ENCODE measurements at places on chromosomes 4 and X.

DNA sequence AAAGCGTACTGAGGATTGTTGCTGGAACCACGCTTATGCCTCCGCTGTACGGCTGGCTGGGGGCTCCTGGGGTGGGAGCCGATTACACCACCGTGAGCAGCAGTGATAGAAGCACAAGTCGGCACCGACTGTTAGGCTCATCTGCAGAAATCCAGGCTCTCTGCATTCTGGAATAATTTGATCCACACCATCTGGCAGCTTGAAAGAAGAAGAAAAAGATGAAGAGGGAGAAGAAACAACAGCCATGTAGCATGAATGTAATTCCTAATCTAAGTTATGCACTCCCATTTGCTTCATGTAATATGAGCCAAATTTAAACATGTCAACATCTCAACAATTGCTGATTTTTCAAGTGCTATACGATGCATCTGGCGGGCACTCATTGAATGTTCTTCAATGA is 84.6 kb upstream of the DHX15 start:
- DNase-seq, result no peak

DNA sequence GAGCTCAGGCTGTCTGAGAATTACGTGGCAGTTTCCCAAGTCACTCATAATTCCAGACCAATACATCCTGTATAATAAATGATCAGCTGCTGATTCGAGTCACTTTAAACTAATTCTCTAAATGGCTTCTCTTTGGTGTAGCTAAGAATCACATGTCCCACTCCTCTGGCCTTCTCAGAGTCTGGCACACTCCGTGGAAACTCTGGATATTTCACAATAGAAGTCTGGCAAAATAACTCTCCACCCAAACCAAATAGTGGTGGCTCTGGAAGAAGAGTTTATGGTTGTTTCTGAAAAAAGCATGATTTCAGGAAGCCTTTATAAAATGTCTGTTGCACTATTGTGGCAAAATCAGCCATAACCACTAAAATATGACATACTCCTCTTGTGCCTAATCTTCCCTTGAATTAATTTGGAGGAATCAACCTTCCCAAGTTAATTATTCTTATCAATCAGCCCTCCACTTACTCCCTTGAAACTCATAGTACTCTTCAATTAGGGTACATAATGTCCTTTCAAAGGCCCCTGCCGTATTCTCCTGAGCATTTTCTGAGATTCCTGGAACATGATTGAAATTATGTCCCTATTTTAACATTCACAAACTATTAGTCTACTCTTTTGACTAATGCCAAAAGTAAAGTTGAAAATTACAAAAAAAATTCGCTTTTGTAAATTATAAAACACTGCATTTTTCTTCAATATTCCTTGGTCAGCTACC is 991.6 kb downstream of the FAT4 start:
- DNase-seq, result no peak

GRCh38 chr4:112884406-112884805 is 165.0 kb upstream of the ANK2 start:
- DNase-seq, result no peak

DNA sequence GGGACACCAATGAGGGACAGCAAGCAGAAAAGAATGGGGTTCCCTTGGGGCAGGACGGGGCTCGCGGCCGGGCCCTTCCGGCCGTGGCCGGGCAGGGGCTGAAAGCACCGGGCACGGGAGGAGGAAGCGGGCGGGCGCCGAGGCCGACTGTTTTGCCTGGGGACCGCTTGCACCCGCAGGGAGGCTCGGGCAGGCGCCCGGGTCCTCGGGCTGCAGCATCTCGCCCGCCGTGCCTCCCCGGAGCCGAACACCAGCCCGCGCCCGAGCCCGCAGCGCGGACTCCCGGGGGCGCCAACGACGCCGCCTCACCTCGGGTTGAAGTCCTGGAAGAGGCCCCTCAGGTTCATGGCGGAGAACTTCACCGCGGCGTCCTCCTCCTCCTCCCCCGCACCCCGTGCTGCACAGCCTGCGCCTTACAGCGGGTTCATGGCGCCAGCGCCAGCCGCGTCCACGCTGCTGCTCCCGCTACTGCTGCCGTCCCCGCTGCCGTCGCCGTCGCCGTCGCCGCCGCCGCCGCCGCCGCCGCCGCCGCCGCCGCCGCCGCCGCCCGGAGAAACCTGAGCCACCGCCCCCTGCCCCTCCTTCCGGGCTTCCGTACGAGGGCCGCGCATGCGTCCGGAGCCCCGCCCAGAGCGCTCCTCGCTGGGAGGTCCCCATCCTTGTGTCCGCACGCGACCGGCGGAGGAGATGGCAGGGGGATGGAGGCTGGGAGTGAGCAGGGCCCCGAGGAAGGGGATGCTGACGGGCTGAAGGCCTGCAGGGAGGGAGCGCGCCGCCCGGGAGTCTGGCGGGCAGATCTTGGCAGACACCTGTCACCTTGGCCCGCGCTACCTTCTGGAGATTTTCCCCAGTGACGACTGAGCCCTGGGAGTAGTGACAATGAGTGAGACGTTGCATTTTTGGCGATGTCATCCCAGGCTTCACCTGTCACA is at the start of gene TMEM185A:
TSS of gene TMEM185A (minus strand) at position 559 of the 932 bp plus-strand sequence. CDS start at position 347, 212 bp downstream.
- DNase-seq, result peak; percentile 67

DNA sequence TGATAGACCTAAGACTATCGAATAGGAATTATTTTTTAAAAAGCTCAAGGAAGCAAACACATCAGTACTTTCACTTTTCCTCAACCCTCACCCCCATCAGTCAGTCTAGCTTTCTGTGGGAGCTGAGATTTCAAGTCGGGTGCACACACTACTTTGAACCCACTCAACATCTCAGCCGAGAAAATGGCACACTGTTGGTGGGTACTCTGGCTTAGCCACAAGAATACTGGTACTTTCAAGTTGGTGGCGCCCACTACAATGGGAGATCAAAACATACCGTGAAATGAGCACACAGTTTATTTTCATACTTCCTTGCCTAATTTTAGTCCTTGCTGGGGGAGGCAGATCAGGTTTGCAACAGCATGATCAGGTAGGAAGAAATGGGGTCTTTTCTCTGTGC is 10.2 kb downstream of the CD40LG start:
- no peak for DNase-seq

DNA sequence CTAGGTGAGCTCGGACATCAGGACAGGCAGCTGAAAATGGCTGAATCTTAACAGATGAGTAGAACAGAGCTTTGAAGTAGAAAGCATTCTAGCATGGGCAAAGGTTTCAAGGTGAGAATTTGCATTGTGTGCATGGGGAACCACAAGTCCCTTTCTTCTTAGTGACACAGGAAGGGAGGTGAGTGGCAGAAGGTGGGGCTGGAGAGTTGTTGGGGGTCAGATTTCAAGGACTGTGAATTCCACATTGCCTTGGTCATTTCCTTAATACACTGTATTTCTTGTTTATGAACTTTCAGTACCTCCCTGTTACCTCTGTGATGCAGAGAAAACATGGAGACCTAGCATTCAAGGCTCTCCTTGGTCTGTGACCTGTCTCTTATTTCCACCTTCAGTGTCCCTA is 4.1 kb downstream of the APEX2 start:
- no peak for DNase-seq

- DNase-seq, result no peak
These were observed 9.2 kb downstream of the VCX start for GRCh38 chrX:7852166-7852565.

DNA sequence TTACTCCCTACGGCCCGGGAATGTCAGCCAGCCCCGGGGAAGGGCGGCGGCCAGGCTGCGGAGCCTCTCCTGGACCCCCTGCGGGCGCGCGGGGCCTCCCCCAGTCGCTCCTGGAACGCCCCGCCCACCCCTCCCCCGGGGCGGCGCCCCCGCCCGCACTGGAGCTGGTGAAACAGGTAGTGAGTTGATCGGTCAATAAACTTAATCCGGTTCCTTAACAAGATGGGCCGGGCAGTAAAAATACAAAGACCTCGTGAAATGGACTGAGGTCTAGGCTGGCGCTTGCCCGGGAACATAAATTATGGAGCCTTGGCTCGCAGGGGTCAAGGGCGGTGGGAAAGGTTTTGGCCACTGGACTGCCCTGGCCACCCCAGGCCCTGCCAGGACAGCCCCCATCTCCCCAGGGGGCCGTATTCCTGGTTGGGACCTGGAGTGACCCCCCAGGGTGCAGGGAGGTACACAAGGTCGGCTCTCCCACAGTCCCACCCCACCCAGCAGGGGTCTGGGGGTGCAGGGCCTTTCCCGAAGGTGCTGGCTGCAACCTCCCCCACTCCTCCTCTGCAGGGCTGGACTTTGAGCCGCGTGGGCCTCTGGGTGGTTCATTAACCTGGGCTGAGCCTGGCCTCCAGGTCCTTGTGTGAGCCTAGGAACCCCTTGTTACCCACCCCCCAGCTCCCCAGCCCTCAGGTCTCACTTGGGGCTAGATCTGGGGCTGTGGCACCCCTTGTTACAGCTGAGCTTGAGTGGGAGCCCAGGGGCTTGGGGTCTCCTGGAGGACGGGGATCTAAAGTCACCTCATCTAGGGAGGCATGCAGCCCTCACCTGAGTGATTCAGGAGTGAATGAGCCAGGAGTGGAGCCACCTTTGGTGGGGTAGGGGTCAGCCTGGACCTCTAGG is 2.5 kb downstream of the FGFR3 start:
- no peak for DNase-seq

- DNase-seq, result no peak
These were observed 233.9 kb downstream of the RPA4 start for GRCh38 chrX:97117572-97117971.

- no peak for DNase-seq
These were observed 538.7 kb upstream of the NR3C2 start for GRCh38 chr4:148980782-148981480.

- no peak for DNase-seq
These were observed 88.6 kb downstream of the PLS3 start for GRCh38 chrX:115649461-115650063.

DNA sequence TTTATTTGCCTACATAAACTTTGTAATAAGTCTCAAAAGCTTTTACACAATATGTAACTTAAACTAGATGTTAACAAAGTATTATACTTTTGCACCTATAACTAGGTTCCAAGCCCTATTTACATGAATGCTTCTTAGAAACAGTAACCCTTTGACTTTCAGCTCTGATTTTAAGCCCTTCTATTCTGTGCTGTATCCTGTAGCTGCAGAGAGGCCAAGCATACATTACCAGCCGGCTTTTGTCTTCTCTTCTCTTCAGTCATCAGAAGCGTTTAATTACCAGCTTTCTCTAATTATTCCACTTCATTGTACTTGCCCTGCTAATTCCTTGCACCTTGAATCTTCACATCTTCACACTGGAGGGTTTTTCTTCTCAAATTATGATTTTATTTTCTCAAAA is 403.1 kb downstream of the PDGFC start:
- no peak for DNase-seq

DNA sequence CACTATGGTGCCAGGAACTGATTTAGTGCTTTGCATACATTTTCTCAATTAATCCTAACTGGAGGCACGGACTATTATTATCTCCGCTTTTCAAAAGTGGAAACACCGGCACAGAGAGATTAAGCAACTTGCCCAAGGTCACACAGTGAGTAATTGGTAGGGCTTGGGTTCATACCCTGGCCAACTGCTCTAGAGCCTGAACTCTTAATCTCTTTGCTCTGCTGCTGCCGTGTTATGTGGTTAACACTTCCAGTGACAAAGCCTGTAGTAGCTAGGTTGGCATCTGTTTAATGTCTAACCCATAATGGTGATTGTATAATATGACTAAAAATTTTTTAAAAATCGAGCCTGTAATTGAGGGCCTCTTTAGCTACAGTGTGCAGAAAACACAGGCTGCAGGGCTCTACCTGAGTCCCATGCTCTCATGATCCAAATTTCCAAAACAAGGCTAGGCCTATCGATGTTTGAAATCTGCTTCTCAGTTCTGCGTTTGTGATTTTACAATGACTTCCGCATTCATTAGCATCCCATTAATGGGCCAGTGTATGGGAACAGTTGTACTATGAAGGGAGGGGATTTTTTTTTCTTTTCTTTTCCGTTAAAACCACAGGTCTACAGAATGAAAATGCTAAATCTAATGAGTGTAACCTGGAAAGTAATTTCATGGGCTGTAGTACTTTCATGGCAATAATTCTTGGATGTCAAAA is 219.3 kb upstream of the JADE1 start:
- DNase-seq, result no peak

GRCh38 chr4:92304121-92304520 is 355 bp downstream of the GRID2 start:
- no peak for DNase-seq

DNA sequence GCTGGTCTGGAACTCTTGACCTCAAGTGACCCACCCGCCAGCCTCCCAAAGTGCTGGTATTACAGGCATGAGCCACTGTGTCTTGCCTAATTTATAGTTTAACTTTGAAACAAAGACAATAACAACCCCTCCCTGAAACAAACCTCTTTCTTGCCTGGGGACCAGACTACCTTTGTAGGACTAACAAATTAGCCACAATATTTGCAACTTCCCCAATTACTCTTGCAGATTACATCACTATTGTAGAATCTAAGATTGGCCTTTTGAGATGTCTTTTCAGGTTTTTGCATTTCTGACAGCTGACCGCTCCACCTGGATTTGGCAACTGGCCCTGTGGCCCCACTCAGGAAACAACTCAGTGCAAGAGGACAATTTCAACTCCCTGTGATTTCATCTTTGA is 84.8 kb downstream of the AKAP4 start:
- no peak for DNase-seq

GRCh38 chrX:43971966-43972961 is 926 bp downstream of the NDP start:
- DNase-seq, result no peak

DNA sequence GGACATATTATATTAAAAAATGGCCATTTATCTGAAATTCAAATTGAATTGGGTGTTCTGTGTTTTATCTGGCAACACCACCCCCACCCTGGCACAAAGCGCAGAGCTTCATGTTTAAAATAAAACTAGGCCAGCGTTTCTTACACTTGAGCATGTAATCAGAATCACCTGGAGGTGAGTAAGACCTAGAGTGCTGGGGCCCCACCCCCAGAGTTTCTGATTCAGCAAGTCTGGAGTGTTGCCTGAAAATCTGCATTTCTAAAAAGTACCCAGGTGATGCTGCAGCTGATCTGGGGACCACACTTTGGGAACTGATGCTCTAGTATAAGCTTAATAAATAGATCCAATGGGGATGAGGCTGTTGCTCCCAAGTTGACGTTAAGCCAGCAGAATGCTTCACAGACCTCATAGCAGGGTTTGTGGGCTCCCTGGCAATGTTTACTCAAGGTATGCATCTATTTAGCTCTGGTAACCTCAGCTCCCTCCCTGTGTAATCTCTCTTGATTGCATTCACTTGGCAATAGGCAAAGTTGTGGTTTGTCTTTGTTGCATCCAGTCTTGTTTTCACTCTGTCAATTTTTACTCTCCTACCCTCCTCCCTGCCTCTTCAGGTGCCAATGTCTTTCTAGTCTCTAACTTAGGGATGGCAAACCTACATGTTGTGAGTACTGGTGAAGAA is 99.8 kb upstream of the TEX13D start:
- no peak for DNase-seq

All from T follicular helper cell (primary cell).